ENCODE measurements at places on chromosomes 6 and 20.
A peak's percentile ranks its signal among the peaks of the same experiment; 100 is the strongest.

GRCh38 chr6:138815797-138816528, 20.1 kb downstream of the ECT2L start:
- DNase-seq: peak; percentile 52

DNA sequence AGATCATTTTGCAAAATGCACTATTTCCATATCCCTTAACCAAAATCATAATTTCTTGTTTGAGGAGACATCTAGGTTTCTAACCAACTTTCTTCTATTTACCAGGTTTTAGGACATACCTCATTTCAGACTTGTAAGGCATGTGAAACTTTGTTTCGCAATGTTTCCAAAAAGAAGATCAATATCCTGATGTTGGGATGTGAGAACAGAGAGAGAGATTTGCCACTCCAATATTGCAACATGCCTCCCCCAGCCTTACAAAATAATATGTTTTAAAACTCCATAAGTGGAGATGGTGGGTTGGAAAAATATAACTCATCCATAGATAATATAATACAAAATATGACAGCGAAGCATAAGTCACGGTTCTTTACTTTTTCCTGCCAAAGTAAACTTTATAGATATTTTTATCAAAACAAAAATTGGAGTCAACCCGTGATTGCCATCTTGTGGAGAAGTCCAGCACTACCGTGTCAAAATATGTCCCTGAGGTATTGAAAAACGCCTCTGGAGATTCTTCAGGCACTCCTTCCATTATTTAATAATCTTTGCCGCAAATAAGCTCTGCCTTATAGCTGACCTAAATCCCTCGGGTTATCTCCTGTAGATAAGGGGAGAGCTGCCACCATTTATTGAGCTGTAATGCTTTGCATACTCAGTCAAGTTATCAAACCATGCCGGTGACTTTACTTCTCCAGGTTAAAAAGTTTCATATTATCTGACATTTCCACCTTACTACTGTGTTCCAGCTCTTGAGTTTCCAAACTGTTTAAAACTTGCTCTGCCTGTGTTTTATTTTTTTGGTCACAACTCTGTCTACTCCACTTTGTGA, 534.2 kb downstream of the HACE1 start:
- peak; percentile 49 for DNase-seq

DNA sequence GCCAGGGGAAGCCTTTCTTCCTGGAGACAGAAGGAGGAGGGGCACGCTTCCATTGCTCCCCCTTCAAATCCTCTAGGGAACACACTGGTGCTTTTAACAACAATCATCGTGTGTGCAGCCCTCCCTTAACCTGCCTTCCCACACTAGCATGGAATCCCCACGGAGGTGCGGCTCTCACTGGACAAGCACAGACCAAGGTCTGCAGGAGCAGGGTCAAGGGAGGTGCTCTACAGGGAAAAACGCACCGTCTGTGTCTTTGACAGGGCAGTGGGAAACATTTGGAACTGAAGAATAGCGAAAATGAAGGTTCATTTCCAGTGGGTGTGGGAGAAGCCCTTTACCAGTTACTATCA, 527.1 kb downstream of the QKI start:
- no peak for DNase-seq

DNA sequence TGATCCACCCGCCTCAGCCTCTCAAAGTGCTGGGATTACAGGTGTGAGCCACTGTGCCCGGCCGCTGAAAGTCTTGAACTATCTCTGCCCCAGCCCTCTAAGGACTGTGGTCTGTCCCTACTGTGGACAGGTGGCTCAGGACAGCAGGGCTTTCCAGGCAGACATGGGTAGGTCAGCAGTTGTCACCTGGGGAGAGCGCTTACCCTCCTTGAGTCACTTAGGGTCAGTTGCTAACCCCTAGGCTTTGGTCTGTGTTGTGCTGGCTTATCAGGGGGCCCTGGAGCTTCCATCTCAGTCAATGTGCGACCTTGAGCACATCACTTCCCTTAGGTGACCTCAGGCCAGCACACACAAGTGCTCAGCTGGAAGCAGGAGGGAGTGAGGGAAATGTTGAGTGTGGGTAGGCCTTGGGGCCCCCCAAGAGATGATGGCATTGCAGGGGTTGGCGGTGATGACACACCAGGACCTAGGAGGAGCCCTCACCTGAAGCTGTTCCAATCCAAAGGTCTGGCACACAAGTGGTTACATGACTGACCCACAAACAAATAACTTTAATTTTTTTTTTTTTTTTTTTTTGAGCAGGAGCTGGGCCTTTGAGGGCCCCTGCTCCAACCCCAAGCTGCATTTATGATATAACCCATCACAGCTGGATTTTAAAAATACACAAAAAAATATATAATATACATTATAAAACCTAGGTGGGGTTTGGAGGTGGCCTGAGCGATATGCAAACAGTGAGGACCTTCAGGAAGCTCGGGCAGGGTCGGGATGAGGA, 5.1 kb downstream of the RPL10A start:
- DNase-seq: no peak

DNA sequence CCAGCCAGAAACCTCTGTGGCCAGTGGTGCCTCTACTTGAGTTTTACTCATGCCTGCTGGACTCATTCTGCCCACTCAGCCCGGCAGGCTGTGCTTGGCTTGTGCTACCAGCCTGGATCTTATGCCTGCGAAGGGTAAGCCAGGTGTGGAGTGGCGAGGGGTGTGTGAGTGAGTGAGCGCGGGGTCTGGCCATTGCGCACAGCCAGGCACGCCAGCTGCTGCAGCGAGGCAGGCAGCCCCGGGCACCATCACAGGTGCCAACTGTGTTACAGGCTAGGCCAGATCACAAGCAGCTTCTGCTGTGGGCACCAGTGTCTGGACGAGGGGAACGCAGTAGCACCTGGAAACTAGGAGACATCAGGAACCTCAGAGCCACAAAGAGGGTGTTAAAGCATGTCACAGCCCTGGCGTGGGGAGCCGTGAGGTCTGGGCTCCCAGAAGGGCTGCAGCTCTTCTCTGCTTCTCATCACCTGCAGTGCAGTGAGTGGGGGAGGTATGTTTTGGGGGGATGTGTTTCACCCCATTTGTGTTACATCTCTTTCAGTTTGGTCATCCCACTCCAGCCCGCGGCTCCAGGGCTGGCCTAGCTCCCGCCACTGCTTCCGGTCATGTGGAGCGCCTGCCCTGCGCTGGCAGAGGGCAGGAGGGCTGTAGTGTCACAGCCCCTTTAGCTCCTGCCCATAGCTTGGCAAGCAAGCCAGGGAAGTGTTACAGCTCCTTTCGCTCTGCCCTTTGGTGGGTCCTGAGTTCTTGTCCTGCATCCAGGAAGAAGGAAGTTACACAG, 379.7 kb upstream of the IMPG1 start:
- DNase-seq: no peak

GRCh38 chr20:24340933-24341332, 128.5 kb upstream of the SYNDIG1 start:
- DNase-seq: no peak

DNA sequence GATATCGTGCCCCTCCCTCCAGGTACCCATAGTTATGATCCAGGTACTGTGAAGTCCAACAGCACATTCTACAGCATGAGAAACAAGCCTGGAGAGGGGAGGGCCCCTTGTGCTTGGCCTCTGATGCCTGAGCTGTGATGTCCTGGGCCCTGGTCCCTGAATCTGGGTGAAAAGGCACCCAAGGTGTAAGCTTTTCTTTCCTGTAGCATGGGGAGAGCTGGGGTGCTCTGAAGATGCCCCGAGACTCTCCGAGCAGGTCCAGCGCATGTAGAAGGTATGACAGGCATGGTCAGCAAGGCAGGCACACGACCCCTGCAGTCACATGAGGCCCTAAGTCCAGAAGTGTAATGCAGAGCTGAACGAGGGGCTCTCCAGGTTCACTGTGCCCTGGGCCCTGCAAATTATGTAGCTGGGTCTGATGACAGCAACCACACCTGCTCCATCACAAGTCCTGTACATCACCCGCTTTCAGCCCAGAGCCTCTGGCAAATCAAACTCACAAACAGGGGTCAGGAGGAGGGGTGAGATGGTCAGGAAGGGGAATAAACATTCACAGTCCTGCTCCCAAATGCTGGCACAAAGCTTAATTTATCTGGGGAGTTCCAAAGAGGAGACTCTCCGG, 1.8 kb upstream of the CTSZ start:
- DNase-seq: no peak

DNA sequence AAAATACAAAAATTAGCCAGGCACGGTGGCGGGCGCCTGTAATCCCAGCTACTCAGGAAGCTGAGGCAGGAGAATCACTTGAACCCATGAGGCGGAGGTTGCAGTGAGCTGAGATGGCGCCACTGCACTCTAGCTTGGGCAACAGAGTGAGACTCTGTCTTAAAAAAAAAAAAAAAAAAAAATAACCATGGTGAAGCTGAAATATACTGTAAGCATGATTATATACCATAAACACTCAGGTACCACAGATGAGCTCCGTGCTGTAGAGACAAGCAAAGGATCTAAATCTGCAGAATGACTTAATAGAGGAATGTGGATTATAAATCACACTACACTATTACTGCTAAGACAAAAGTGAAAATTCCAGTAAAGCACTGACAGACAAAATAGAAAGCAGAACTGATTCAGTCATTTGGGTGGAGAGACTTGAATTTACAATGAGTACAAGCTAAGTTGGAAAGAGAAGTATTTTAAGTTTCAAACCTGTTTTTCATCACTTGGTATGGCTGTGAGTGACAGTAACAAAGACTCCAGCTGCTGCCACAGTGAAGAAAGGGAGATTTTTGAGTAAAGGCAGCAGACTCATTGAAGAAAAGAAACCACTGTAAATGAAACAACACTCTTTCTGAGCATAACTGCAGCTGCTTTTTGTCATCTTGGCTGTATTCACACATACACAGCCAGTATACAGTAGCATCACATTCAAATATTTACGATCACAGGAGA, 322.1 kb downstream of the RNGTT start:
- peak; percentile 33 for DNase-seq

Measured in suppressor macrophage treated with lipopolysaccharide for 1 hour (primary cell).